Thymus (tissue), 14 donors: ENCODE measurements at places on chromosomes 1 and 21. TPM values are rescaled to one million over a fixed set of nuclear protein-coding genes. Genes with fewer than 3 reads are reported as not detected.

The FCRL2 gene
- total RNA-seq = 0.33 TPM

The OPRD1 gene
- total RNA-seq = 0.05 TPM

The LMX1A gene
- total RNA-seq = 0.05 TPM

The IFT25 gene
- total RNA-seq = 52.3 TPM

The FCGR3A gene
- total RNA-seq = 9.0 TPM

The FAM177B gene
- 0.42 TPM for total RNA-seq

The PDC gene
- 0.14 TPM for total RNA-seq

The MAP3K21 gene
- 0.94 TPM for total RNA-seq

The VSIG8 gene
- 0.24 TPM for total RNA-seq

The MAPKAPK2 gene
- total RNA-seq = 36.4 TPM

The ERICH3 gene
- total RNA-seq = 5.2 TPM

The FNDC7 gene
- total RNA-seq = 0.05 TPM

The ALX3 gene
- 0.14 TPM for total RNA-seq

The C1QA gene
- total RNA-seq = 153 TPM

The NPR1 gene
- 2.5 TPM for total RNA-seq

The CYYR1 gene
- 3.5 TPM for total RNA-seq
